ENCODE measurements at places on chromosomes 1 and 21.

GRCh38 chr1:1624443-1625403 lies 7.2 kb upstream of the MMP23B start:
- no peak for DNase-seq

- DNase-seq = peak; percentile 73
Measured at GRCh38 chr1:31788825-31789256, 24.7 kb upstream of the ADGRB2 start.

- DNase-seq = no peak
Measured at GRCh38 chr1:232841823-232842565, 36.8 kb downstream of the MAP10 start.

GRCh38 chr1:225548140-225548857 lies 104.6 kb downstream of the ENAH start:
- DNase-seq = no peak

- DNase-seq = no peak
Measured at GRCh38 chr1:70947835-70948234, 99.8 kb downstream of the PTGER3 start.

DNA sequence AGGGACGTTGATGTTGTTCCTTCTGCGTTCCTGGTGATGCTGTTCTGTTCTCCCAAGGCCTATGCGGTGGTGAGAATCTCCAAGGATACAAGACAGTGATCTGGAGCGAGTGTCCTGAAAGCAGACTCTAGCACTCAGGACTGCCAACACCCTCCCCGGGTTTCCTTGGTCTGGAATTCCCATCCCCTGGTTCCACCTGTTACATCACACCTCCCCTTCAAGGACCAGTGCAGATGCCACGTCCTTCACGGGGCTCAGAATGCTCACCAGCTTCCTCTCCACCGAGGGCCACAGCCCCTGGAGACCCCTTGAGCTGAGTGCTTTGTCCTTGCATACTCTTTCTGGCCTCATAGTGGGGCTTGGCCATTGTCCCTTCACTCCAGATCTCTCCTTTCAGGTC lies 43.5 kb downstream of the B3GALT5 start:
- DNase-seq = no peak

DNA sequence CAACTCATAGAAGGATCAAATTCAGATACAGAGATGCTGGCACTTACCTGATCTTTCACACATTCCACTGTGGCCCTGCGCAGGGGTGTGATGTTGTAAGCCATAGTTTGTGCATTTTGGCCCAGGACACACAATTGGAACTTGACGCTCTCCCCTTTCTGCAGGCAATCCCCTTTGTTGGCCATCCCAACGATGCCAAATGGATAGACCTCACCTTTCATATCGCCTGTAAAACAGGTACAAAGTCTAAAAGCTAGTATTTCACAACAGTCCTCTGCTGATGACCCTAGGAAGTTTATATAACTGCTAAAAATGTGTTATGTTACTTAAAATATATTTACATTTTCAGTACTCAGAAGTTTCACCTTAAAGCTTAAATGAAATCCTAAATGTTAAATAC lies 3.9 kb upstream of the NRAS start:
- DNase-seq = no peak

GRCh38 chr1:211335522-211336157 lies 9.0 kb downstream of the TRAF5 start:
- no peak for DNase-seq

GRCh38 chr1:19310720-19311502 lies 1.0 kb downstream of the AKR7A2 start:
- no peak for DNase-seq

- DNase-seq = no peak
Measured at GRCh38 chr1:12711536-12711935, 4.4 kb upstream of the AADACL3 start.

- no peak for DNase-seq
Measured at GRCh38 chr1:209577346-209577745, 6.2 kb upstream of the CAMK1G start.

DNA sequence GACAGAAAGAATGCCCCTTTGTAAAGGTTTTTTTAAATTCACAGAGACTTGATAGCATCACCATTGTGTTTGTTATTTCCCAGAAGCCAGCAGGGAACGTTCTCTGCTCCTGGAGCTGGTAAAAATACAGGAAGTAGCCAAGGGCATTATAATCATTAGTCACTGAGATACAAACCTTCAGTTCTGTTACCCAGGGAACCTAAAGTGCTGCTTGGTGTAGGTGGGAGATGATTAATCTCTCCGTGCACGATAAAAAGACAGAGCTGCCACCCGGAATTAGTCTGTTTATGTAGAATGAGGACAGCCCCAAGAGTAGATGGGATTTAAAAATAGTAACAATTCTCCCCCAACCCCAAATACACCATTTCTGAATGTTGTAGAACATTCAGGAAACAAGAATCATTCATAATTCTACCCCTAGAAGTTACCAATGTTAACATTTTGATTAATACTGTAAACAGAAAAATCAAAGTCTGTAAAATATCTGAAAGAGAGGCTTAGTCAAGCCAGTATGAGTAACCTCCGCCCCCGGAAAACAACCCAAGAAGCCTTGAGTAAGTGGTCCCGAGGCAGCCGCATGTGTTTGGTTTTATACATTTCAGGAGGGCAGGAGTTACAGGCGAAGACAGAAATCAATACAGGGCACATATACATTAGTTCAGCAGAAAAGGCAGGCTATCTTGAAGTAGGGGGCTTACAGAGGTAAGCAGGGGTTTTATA lies 45.3 kb upstream of the CTBS start:
- peak; percentile 66 for DNase-seq

GRCh38 chr1:162823231-162823630 lies 32.7 kb downstream of the HSD17B7 start:
- no peak for DNase-seq

GRCh38 chr1:86381223-86381622 lies 14.9 kb downstream of the ODF2L start:
- no peak for DNase-seq

DNA sequence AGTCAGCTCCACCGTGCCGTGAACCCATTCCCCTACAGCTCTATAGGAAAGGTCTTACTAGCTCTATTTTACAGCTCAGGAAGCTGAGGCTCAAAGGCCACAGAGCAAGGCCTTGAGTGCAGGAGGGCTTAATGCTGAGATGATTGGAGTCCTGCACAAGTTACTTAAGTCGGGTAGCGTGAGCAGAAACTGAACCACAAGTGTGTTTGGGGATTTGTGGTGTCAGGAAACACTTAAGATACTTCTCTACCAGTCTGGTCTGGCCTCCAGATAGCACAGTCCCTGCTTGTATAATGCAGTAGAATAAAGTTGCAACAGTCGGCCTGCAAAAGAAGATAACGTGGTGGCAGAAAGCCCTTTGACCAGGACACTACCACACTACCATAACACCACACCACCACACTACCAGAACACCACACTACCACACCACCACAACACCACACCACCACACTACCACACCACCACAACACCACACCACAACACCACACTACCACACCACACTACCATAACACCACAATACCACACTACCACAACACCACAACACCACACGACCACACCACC lies 118.1 kb downstream of the SPSB1 start:
- no peak for DNase-seq

DNA sequence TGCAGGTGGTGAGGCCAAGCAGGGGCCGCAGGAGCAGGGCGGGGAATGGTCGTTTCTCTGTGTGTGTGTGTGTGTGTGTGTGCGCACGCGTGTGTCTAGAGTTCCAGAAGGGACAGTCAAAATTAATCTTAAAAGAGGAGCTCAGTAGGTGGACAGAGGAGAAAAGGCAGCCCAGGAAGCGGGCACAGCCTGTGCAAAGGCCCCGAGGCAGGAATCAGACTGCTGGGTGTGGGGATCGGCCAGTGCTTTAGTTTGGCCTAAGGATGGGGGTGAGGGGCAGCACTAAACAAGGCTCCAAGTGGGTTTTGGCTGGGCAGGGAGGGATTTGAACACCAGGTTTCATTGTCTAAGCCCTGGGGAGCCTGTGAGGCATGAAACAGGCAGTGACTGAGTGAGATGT lies 21.7 kb downstream of the EPHA8 start:
- DNase-seq = no peak

DNA sequence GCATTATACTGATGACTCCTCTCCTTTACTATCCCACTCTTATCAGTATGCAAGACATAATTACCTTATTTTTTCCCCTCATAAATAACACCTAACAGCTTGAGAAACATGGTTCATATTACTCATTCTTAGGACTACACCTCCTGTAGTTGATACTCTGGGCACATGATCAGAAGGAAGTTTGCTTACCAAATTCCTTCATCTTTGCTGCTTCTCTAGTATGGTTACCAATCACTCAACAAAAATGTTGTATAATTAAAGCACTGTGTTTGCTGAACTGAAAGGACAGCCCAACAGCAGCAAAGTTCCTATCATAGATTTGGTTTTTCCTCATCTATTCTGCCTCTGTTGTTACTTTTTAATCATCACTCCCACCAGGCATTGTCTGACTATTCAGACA lies 586.3 kb downstream of the LRRIQ3 start:
- DNase-seq = no peak

GRCh38 chr1:9726905-9727595 lies 75.5 kb downstream of the PIK3CD start:
- DNase-seq = no peak

DNA sequence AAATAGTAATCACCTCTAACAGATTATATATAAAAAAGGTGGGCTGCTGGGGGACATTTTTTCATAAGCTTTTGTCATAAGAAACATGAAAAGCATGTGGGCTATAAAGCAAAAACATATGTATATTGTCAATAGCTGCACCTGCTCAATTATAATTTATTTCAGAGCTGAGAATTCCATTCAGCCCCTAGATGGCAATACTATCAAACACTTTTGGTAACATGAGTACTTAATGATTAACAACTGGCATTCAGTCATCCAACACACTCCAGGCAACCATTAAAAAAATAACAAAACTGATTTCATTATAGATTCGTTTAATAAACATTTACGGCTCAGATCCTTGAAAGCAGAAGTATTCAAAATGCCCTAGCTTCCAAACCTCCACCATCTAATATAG lies 115.1 kb downstream of the KCTD3 start:
- no peak for DNase-seq

DNA sequence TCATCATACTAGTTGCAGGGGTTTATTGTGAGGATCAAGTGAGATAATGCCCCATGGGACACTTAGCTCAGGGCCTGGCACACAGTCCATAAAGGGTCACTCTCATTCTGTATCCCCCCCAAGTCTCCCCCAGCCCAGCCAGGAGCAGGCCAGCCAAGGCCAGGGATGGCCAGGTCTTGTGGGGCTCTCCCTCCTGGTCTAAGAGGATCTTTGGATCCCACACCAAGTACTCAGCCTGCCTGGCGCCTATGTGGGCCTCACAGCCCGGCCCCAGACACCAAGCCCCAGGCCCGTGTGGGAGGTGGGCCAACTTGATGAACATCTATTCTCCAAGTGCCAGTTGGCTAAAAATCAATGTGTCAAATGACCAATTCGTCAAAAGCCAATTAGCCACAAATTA lies 117.8 kb downstream of the GLIS1 start:
- no peak for DNase-seq

GRCh38 chr21:33434770-33435360 lies 31.7 kb downstream of the IFNGR2 start:
- no peak for DNase-seq

DNA sequence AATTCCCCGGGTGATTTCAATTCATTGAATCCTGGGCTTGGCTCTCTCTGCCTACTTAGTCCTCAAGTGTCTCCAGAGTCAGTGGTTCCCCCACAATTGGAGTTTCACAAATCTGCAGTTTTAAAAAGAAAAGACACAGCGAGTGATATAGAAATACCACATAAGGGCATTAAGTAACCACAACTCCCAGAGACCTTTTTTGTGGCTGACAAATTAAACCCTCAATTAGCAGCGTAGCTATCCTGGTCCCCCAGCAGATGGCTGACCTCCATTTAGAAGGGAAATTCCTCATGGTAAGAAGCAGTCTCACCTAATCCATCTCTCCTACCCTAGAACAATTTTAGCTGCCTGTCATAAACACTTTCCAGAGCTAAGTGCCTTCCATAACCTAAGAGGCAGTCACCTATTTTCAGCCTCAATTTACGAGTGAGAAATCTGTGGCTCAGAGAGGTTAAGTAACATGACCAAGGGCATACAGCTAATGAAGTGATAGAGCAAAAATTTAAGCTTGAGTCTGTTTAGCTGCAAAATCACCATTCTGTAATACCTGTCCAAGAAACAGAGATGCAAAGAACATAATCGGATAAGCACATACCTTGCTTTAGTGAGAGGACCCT lies 56.0 kb upstream of the NBPF3 start:
- DNase-seq = no peak

GRCh38 chr1:200150721-200151120 lies 123.2 kb downstream of the NR5A2 start:
- no peak for DNase-seq

GRCh38 chr1:20609541-20609940 lies 20.6 kb downstream of the CDA start:
- DNase-seq = no peak

DNA sequence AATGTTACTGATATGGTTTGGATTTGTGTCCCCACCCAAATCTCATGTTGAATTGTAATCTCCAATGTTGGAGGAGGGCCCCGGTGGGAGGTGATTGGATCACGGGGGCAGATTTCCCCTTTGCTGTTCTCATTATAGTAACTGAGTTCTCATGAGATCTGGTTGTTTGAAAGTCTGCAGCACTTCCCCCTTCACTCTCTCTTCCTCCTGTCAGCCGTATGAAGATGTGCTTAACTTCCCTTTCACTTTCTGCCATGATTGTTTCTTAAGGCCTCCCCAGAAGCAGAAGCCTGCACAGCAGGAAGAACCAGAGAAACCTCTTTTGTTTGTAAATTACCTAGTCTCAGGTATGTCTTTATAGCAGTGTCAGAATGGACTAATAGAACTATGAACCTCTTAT lies 28.4 kb downstream of the TRIM33 start:
- DNase-seq = no peak

GRCh38 chr1:19462781-19463503 lies 22.4 kb downstream of the CAPZB start:
- DNase-seq = no peak

DNA sequence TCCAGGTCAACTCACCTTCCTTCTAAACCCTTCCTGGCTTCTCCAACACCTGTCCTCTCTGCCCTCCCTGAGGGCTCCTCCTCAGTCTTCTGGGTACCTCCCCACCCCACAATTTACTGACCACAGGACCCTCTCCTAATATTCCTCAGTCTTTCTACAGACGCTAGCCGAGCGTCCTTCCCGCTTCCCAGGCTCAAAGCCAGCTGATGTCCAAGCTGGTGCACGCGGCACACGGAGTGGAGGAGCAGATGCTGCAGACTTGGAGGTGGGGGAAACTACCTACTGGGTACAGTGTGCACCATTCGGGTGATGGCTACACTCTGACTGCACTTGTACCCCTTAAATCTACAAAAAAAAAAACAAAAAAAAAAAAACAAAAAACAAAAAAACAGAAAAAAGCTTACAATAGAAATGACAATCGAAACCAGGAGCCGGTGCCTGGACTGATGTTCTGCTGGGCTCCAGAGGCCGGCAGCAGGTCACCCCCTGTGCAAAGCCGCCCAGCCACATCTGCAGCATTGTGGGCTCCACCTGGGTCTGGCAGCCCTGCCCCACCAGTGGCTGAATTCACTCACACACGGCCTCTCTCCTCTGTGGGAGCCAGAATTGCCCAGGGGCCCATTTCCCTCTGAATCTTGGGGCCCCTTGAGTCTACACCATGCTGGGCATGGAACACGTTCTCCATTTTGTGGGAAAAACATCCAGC lies 7.0 kb downstream of the TRIM11 start:
- DNase-seq = no peak

- DNase-seq = no peak
Measured at GRCh38 chr1:63264161-63264560, 58.2 kb upstream of the FOXD3 start.

GRCh38 chr1:73065339-73066041 lies 783.2 kb upstream of the NEGR1 start:
- no peak for DNase-seq

GRCh38 chr1:212536586-212536985 lies 72.0 kb upstream of the ATF3 start:
- no peak for DNase-seq
